ENCODE measurements at places on chromosomes 11 and 22. TPM values are rescaled to one million over a fixed set of nuclear protein-coding genes. Genes with fewer than 3 reads are reported as not detected.

Gene NNMT
- not detected for total RNA-seq

Gene SVIP
- 49.2 TPM for total RNA-seq

Gene SCO2
- 2.5 TPM for total RNA-seq

DNA sequence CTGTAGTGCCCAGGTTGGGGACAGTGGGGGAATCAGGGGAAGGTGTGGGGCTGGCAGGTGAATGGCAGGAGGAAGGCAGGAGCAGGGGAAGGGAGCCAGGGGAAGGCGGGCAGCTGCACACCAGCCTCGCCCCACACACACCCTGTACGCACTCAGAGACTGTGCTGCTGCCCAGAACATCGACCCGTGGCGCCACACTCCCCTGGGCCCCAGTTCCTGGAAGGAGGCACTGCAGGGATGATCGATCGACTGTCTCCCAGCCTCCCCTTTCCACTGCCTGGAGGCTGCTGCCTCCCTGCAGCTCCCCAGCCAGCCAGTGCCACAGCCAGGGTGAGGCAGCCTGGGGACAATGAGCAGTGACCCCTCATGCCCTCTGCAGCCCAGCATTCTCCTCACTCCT is 19.2 kb downstream of the PDE2A start:
- no peak overlapping the region for H3K4me3 ChIP-seq
- no peaks in the 10 kb centered on the region for H3K36me3 ChIP-seq
- no peak overlapping the region for H3K27ac ChIP-seq
- no peaks in the 10 kb centered on the region for H3K4me1 ChIP-seq

GRCh38 chr11:34239465-34240149 is 118.2 kb downstream of the ABTB2 start:
- H3K27ac ChIP-seq, result no peak overlapping the region
- DNase-seq, result no peak
- H3K36me3 ChIP-seq, result no peaks in the 10 kb centered on the region
- no peaks in the 10 kb centered on the region for H3K27me3 ChIP-seq

- no peak overlapping the region for H3K27ac ChIP-seq
- H3K4me1 ChIP-seq, result no peaks in the 10 kb centered on the region
- no peak for DNase-seq
These were observed 455.7 kb downstream of the RAB38 start for GRCh38 chr11:87719326-87720073.

DNA sequence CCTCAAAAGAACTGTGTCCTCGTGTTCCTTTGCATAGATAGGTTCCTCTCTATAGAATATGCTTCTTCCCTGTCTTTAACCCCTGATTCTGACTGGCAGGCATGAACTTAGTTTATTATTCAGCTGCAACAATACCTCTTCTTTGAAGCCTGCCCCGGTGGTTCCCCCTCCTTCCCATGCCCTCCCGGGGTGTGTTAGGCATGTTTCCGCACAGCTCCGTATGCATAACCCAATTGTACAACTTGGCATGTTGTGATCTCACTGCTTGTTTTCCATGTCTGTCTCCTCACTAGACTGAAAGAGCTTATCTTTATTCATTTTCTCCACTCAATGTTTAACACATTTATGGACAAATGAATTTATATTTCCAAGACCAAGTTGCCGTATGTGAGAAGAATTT is 72.6 kb downstream of the DEPDC5 start:
- H3K27ac ChIP-seq, result no peak overlapping the region
- no peak for DNase-seq
- no peaks in the 10 kb centered on the region for H3K27me3 ChIP-seq
- no peaks in the 10 kb centered on the region for H3K36me3 ChIP-seq

DNA sequence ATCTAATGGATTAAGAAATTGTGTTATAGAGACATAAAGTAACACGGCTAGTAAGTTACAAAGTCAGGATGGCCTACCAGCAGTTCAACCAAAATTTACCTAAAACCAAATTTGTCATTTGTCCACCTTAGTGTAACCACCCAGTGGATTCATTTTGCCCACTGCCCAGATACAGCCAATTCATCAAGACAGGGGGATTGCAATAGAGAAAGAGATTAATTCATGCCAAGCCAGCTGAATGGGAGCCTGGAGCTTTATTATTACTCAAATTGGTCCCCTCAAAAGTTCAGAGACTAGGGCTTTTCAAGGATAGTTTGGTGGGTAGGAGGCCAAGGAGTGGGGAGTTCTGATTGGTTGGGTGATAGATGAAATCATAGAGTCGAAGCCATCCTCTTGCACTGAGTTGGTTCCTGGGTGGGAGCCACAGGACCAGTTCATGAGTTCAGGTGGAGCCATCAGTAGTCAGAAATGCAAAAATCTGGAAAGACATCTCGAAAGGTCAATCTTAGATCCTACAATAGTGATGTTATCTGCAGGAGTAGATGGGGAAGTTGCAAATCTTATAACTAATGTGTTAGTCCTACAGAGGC is 304.2 kb upstream of the CADM1 start:
- no peak for DNase-seq
- H3K4me1 ChIP-seq, result no peaks in the 10 kb centered on the region
- H3K4me3 ChIP-seq, result no peak overlapping the region
- H3K36me3 ChIP-seq, result no peaks in the 10 kb centered on the region
- no peaks in the 10 kb centered on the region for H3K27me3 ChIP-seq

- no peaks in the 10 kb centered on the region for H3K4me1 ChIP-seq
- H3K4me3 ChIP-seq, result no peak overlapping the region
- H3K36me3 ChIP-seq, result no peaks in the 10 kb centered on the region
These were observed 3.6 kb upstream of the APOBEC3A start for GRCh38 chr22:38953577-38954413.

Gene KCNQ1OT1
- total RNA-seq, result 0.19 TPM

DNA sequence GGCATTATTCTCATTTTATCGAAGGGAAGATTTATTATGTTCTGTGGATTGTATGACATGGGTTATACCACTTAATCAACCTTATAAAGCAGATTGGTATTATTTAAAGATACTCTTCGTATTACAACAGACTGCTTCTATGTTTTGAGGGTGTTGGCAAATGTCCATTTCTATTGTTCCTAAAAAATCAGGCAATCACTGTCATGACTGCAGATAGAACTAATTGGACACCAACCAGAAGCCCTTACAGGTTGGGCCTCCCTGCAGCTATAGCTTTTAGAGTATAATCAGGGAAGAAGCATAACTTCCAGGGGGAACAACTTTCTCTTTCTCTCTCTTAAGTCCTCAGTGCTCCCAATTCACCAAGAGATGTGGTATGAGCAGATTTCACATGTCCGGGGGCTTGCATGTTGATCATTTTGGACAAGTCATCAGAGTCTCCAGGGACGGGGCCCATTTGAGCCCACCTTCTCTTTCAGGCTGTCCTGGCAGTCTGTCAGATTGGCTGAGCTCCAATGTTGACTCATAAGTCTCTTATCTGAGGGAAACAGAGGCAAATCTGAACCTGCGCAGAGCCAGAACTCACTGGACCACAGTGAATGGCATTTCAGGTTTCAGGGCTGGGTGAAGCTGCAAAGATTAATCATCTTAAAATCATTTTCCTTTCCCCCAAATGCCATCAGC is 264.0 kb upstream of the CCDC90B start:
- no peak overlapping the region for H3K4me3 ChIP-seq
- no peak overlapping the region for H3K27ac ChIP-seq
- no peaks in the 10 kb centered on the region for H3K36me3 ChIP-seq
- H3K4me1 ChIP-seq, result no peaks in the 10 kb centered on the region

DNA sequence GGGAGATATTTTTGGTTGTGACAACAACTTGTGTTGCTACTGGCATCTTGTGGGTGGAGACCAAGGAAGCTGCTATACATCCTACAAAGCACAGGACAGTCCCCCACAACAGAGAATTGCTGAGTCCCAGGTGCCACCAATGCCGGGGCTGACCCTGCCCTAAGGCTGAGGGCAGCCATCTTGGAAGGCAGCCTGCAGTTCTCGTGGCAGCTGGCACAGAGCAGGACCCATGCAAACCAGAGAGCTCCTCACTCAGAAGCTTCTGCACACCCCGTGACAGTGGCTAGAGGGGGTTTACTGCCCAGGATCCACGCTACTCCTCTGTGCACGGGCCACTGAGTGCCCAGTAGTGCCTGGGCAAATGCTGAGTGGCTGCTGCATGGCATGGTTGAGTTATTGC is 143.4 kb downstream of the CTTN start:
- H3K4me1 ChIP-seq, result no peaks in the 10 kb centered on the region
- H3K4me3 ChIP-seq, result no peak overlapping the region
- H3K27ac ChIP-seq, result no peak overlapping the region

DNA sequence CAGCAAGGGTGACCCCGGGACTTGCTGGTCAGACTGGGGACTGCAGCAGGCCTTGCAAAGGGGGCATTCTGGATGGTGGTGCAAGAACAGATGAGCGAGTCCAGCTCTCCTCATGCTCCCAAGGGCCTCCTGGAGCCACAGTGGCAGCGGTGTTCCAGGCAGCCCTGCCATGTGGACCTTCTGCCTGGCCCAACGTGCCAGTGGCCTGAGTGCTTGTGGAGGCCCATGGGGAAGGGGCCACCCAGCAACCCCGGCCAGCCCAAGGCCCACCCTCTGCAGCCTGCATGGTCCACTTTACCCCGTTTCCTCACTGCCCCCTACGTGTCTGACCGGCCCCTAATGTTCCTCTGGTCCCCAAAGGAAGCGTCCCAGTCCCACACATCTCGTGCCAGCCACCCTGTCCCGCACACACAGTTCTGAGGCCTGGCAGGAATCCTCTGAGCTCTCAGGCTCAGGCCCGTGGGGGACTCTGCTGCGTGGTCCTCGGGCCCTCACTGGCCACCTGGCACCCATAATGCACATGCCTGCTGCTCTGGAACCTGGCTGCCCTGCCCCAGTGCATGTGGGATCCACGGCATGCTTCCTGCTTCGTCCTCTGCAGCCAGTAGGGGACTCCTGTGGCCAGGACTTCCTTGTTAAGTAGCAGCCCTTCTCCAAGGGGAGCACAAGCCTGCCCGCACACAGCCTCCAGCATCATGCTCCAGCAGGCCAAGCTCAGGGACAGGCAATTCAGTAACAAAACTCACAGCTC is 85.5 kb downstream of the DGCR2 start:
- H3K27me3 ChIP-seq, result no peaks in the 10 kb centered on the region
- no peak overlapping the region for H3K4me3 ChIP-seq
- no peak overlapping the region for H3K27ac ChIP-seq
- DNase-seq, result no peak

GRCh38 chr11:116507849-116508695 is 264.7 kb downstream of the BUD13 start:
- no peak for DNase-seq
- H3K4me3 ChIP-seq, result no peak overlapping the region
- H3K4me1 ChIP-seq, result no peaks in the 10 kb centered on the region
- no peaks in the 10 kb centered on the region for H3K27me3 ChIP-seq

- H3K27me3 ChIP-seq, result no peaks in the 10 kb centered on the region
- no peak for DNase-seq
- no peak overlapping the region for H3K27ac ChIP-seq
- H3K4me3 ChIP-seq, result no peak overlapping the region
These were observed 80.8 kb downstream of the HORMAD2 start for GRCh38 chr22:30161051-30161469.

Gene IL10RA
- 184 TPM for total RNA-seq

DNA sequence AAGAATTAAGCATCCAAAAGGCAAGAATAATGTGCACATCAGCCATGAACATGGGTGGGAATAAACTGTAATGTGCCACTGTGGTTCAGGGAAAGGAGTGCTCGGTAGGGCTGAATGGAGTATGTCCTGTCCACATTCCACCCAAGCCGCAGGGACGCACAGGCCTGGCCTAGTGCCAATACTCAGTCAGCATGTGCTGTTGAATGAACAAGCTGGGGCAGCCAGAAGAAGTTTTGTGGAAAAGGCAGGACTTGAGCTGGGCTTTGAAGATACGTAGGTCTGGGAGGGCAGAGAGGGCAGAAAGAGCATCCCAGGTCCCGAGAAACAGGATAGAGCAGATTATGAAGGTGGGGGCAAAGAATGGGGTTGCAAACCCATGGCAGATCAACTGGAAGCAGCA is 60.0 kb upstream of the PLET1 start:
- H3K27ac ChIP-seq, result no peak overlapping the region
- no peaks in the 10 kb centered on the region for H3K27me3 ChIP-seq
- H3K4me1 ChIP-seq, result peaks cover 12% of the 10 kb centered on the region

Gene LRRC75B
- 2.4 TPM for total RNA-seq

DNA sequence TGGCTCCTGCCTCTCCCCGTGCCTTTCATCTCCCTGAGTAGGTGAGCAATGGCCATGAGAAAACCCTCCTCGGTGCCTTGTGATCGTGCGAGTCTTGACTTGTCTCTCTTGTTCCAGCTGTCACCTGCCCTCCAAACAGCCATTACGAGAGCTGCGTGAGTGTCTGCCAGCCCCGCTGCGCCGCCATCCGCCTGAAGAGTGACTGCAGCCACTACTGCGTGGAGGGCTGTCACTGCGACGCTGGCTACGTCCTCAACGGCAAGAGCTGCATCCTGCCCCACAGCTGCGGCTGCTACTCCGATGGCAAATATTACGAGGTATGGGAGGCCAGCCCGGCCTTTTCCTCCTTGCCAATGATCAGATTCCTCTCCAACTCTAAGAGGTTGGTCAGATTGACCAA is 51.7 kb downstream of the TECTA start:
- H3K36me3 ChIP-seq, result no peaks in the 10 kb centered on the region
- H3K4me3 ChIP-seq, result no peak overlapping the region
- no peaks in the 10 kb centered on the region for H3K4me1 ChIP-seq

- no peaks in the 10 kb centered on the region for H3K27me3 ChIP-seq
- H3K4me1 ChIP-seq, result no peaks in the 10 kb centered on the region
- H3K4me3 ChIP-seq, result no peak overlapping the region
- DNase-seq, result no peak
- H3K27ac ChIP-seq, result no peak overlapping the region
These were observed 31.2 kb upstream of the RASD2 start for GRCh38 chr22:35509451-35509850.

Gene DEPDC7
- 1.2 TPM for total RNA-seq

- H3K36me3 ChIP-seq, result no peaks in the 10 kb centered on the region
- H3K4me3 ChIP-seq, result peak within 1 kb of the TSS; percentile 24
- peaks cover 6% of the 10 kb centered on the region for H3K4me1 ChIP-seq
- H3K27me3 ChIP-seq, result peaks cover 7% of the 10 kb centered on the region
- no peak within 1 kb of the TSS for H3K27ac ChIP-seq
- no peak for DNase-seq
These were observed at the start of gene DKK3 for GRCh38 chr11:12007769-12008737. TSS of gene DKK3 (minus strand) at chr11:12008626. CDS start at chr11:12008582, 44 bp downstream.

DNA sequence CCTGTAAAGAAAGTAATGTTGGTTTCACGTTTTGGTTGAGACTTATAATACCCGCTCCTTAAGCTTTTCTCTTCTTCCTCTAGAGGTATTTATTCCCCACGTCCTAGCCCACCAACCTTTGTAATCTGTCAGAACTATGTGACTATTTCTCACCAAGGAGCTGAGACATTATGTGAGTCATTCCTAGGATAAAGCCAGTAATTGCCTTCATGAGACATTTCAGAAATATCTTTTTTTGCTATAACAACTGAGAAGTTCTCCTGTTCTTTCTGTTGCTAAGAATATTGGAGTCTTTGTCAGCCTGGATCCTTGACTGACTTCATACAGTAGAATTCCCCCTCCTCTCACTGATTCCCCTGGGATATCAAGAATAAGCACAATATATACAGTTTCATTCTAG is 1497.0 kb upstream of the TENM4 start:
- no peak overlapping the region for H3K27ac ChIP-seq
- no peaks in the 10 kb centered on the region for H3K27me3 ChIP-seq
- no peak for DNase-seq
- no peaks in the 10 kb centered on the region for H3K36me3 ChIP-seq
- no peaks in the 10 kb centered on the region for H3K4me1 ChIP-seq
- H3K4me3 ChIP-seq, result no peak overlapping the region
